ENCODE measurements at places on chromosomes 2 and 18.
A peak's percentile ranks its signal among the peaks of the same experiment; 100 is the strongest.

DNA sequence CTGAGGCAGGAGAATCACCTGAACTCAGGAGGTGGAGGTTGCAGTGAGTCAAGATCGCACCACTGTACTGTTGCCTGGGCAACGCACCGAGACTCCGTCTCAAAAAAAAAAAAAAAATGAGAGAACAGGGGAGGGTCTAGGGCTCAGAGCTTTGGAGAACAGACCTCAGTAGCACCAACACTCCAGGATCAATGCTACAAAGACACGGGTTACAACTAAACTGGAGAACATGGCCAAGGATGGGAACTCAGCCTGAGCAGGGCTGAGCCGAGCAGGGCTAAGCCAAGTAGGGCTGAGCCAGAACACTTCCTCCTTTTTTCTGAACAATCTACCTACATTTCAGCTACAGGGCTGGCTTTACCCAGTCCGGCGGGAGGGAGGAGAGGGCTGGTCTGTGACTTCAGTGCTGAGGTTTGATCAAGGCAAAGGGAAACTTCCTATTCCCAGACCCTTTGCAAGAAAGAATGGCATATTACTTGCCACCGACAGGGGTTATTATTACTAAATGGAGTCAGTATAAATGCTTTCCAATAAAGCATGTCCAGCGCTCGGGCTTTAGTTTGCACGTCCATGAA, 2.9 kb upstream of the CASP8 start:
- H3K36me3 ChIP-seq, result no peaks in the 10 kb centered on the region
- H3K27ac ChIP-seq, result peak overlapping the region; percentile 85
- peak overlapping the region; percentile 62 for H3K4me3 ChIP-seq
- peak; percentile 35 for DNase-seq
- peaks cover 33% of the 10 kb centered on the region for H3K4me1 ChIP-seq

- H3K36me3 ChIP-seq, result peaks cover 13% of the 10 kb centered on the region
- H3K27ac ChIP-seq, result peak overlapping the region; percentile 84
Measured at GRCh38 chr2:66438498-66438833, 3.5 kb downstream of the MEIS1 start.

DNA sequence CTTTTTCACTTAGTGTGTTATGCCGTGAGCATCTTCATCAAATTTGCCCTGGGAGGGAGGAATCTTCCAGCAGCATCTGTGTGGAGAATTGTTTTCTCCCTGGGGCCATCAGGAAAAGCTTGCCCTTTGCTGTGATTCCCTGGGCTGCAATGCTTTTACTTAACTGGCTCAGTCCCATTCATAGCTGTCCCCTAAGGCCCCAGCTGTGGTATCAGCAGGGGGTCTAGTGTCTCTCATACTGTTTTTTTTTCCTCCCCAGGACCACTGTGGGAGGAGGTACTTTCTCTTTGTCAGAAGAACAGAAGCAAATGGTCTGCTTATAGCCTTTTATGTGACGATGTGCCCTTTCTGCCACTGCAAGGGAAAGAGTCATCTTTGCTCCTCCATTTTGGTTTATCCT, 176.8 kb upstream of the CELF4 start:
- no peaks in the 10 kb centered on the region for H3K4me1 ChIP-seq
- H3K27ac ChIP-seq, result no peak overlapping the region
- no peaks in the 10 kb centered on the region for H3K36me3 ChIP-seq
- no peaks in the 10 kb centered on the region for H3K27me3 ChIP-seq
- H3K4me3 ChIP-seq, result no peak overlapping the region
- no peak for DNase-seq

- H3K36me3 ChIP-seq, result no peaks in the 10 kb centered on the region
- H3K27me3 ChIP-seq, result no peaks in the 10 kb centered on the region
- no peak overlapping the region for H3K4me3 ChIP-seq
- no peak overlapping the region for H3K27ac ChIP-seq
- H3K4me1 ChIP-seq, result no peaks in the 10 kb centered on the region
- no peak for DNase-seq
Measured at GRCh38 chr18:59929621-59930295, 30.0 kb downstream of the PMAIP1 start.

DNA sequence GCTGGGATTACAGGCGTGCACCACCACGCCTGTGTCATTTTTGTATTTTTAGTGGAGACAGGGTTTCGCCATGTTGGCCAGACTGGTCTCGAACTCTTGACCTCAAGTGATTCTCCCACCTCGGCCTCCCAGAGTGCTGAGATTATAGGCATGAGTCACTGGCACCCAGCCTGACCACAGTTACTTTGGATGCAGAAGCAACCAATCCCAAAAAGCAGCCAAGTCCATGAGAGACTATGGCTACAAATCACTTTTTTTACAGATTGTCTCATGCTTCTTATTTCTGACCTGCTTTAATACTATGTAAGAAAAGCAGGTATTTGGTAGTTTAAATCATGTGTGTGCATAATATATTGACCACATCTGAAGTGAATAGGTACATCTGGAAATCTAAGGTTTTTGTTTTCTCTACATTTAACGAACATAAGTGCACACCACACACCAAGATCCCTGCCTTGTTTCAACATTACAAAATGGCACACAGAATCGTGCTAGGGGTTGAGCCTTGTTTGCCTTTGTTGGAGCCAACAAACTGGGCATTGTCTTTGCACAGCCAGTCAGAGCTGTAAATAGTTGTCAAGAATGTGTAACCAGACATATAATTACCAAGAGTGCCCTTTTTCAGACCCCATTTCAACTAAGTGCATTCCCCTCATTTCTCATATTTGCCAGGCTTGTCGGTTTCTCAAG, 18.3 kb upstream of the MAP4K4 start:
- H3K27me3 ChIP-seq, result no peaks in the 10 kb centered on the region
- H3K4me1 ChIP-seq, result no peaks in the 10 kb centered on the region
- DNase-seq, result no peak
- no peak overlapping the region for H3K4me3 ChIP-seq

DNA sequence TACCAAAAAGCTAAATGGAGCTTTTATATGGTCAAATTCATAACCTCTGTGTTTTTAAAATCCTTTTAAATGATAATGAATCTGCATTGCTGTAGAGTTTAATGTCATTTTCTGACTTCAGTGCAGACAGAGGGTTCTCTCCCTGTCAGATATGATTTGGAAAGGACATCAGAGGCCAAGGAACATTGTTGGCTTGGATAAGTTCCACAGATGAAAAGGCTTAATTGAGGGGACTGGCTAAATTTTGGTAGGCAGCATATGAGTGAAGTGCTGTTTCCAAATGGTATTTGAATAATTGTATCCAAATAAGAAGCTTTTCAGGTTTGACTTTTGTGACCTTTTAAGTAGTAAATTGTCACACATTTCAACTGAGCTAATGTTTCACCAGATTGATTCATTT, 124.6 kb upstream of the KCNH7 start:
- no peaks in the 10 kb centered on the region for H3K4me1 ChIP-seq
- H3K36me3 ChIP-seq, result no peaks in the 10 kb centered on the region
- H3K27me3 ChIP-seq, result no peaks in the 10 kb centered on the region

Measured in tibial artery (tissue), 4 donors.